ENCODE measurements at places on chromosomes 2 and 18. TPM values are rescaled to one million over a fixed set of nuclear protein-coding genes. Genes with fewer than 3 reads are reported as not detected.

- peaks cover 32% of the 10 kb centered on the region for H3K4me1 ChIP-seq
- peak; percentile 41 for DNase-seq
- H3K36me3 ChIP-seq: no peaks in the 10 kb centered on the region
Measured at GRCh38 chr2:6771634-6772611, 93.8 kb downstream of the CMPK2 start.

DNA sequence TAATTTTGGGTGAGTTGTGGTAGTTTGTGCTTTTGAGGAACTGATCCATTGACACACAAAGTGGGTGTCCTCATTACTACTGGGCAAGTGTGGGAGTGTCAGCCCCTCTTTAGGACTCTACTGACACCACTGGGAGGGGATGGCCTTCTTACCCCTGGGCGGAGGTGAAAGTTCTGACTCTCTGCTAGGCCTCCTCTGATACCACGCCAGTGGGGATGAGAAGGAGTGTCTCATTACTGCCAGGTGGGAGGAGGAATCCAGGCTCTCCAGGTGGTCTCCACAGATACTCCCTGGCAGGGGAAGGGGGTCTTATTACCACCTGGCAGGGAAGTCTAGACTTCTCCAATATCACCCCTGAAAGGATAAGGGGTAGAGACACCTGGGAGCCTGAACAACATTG lies 9.1 kb downstream of the LCLAT1 start:
- peaks cover 3% of the 10 kb centered on the region for H3K36me3 ChIP-seq
- H3K27me3 ChIP-seq: no peaks in the 10 kb centered on the region
- no peak for DNase-seq
- no peak overlapping the region for H3K4me3 ChIP-seq

GRCh38 chr2:71461304-71461671 lies 7.9 kb downstream of the DYSF start:
- DNase-seq: no peak
- H3K27ac ChIP-seq: no peak overlapping the region
- H3K36me3 ChIP-seq: no peaks in the 10 kb centered on the region
- H3K4me1 ChIP-seq: peaks cover 6% of the 10 kb centered on the region
- no peak overlapping the region for H3K4me3 ChIP-seq

GRCh38 chr18:3103576-3103975 lies 90.6 kb upstream of the LPIN2 start:
- peak overlapping the region; percentile 47 for H3K27ac ChIP-seq
- no peaks in the 10 kb centered on the region for H3K36me3 ChIP-seq
- H3K4me3 ChIP-seq: no peak overlapping the region

DNA sequence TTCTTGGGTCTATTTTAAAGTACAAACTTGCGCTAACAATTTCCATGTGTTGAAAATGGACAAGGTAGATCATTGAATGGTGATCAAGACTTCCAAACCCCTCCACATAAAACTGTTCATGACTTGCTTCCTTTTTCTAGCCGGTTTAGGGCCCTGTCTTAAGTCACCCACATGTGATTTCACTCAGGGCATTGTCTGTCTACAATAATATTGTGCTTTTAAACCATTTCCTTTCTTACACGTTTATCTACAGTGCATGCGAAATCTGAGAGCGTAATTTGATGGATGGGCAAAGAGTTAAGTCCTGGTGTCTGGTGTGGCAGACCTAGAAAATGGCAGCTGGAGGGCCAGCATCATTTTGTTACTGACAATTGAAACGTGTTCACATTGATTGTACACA lies 2.0 kb upstream of the ZNF516 start:
- DNase-seq: no peak
- no peaks in the 10 kb centered on the region for H3K36me3 ChIP-seq
- H3K4me3 ChIP-seq: peak overlapping the region; percentile 92
- peak overlapping the region; percentile 75 for H3K27ac ChIP-seq

GRCh38 chr2:70702711-70703395 lies 65.1 kb downstream of the ADD2 start:
- no peak overlapping the region for H3K4me3 ChIP-seq
- DNase-seq: no peak
- H3K4me1 ChIP-seq: peaks cover 5% of the 10 kb centered on the region
- no peak overlapping the region for H3K27ac ChIP-seq

- no peak overlapping the region for H3K27ac ChIP-seq
- no peak for DNase-seq
- H3K4me1 ChIP-seq: no peaks in the 10 kb centered on the region
- H3K4me3 ChIP-seq: no peak overlapping the region
Measured at GRCh38 chr2:102592601-102593000, 26.8 kb upstream of the SLC9A2 start.

DNA sequence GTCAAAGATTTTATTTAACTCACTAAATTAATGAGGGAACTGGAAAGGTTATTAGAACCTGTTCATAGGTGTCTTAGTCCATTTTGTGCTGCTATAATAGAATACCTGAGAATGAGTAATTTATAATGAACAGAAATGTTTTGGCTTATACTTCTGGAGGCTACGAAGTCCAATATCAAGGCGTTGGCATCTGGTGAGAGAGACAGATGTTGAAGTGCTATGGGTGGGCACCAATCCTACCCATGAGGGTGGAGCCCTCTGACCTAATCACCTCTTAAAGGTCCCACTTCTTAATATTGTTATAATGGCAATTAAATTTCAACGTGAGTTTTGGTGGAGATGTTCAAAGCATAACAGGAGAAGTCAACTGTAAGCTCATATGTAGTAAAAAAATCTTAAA lies 5.1 kb downstream of the RPIA start:
- peaks cover 28% of the 10 kb centered on the region for H3K4me1 ChIP-seq
- no peak for DNase-seq
- H3K27me3 ChIP-seq: no peaks in the 10 kb centered on the region
- H3K36me3 ChIP-seq: peaks cover 17% of the 10 kb centered on the region
- H3K27ac ChIP-seq: no peak overlapping the region

Gene DAW1
- not detected for total RNA-seq

Gene NXPH2
- 6.1 TPM for total RNA-seq

Gene NT5DC4
- total RNA-seq: not detected

Gene GLI2
- 67.0 TPM for total RNA-seq

Measured in mesothelial cell of epicardium (in vitro differentiated cells).